ENCODE measurements at places on chromosomes 5 and 9. TPM values are rescaled to one million over a fixed set of nuclear protein-coding genes. Genes with fewer than 3 reads are reported as not detected.

Gene DDX41
- total RNA-seq, result 68.2 TPM

Gene FLT4
- 11.7 TPM for total RNA-seq

Gene NPR3
- total RNA-seq, result 16.0 TPM

Gene CNTNAP3B
- total RNA-seq, result 20.4 TPM

Gene KIF4B
- total RNA-seq, result not detected

Gene DMGDH
- 8.0 TPM for total RNA-seq

Gene GABRB2
- 0.13 TPM for total RNA-seq

Gene FOXD1
- total RNA-seq, result 99.3 TPM

Gene NIM1K
- 5.4 TPM for total RNA-seq

Gene TMEM215
- 9.7 TPM for total RNA-seq

Gene FOXD4
- 0.45 TPM for total RNA-seq

Gene INSL6
- not detected for total RNA-seq

Gene CNTNAP3
- 10.5 TPM for total RNA-seq

Gene ADAMTS6
- total RNA-seq, result 3.8 TPM

Gene FOXE1
- total RNA-seq, result not detected

Gene ZNF300
- 6.2 TPM for total RNA-seq

Gene SH2D3C
- 22.6 TPM for total RNA-seq

Gene FIBCD1
- total RNA-seq, result not detected

Gene SLCO6A1
- total RNA-seq, result not detected

Gene PWWP2A
- total RNA-seq, result 26.6 TPM

Gene CDH9
- not detected for total RNA-seq

Gene EQTN
- 0.49 TPM for total RNA-seq

Gene SPACA9
- 9.3 TPM for total RNA-seq

Gene RASEF
- total RNA-seq, result 0.09 TPM

Gene CCDC180
- 8.2 TPM for total RNA-seq

Gene RGS14
- 9.3 TPM for total RNA-seq

Gene SOHLH1
- total RNA-seq, result not detected

Gene EIF4E1B
- not detected for total RNA-seq

Gene MELK
- total RNA-seq, result 0.49 TPM

Gene TAF1L
- total RNA-seq, result not detected

Gene IL5
- total RNA-seq, result not detected

Gene GABRA1
- not detected for total RNA-seq

Gene LCN1
- not detected for total RNA-seq

Gene GMCL2
- not detected for total RNA-seq

Data from sciatic nerve (tissue), 2 donors.